Posterior vena cava (tissue), 2 donors: ENCODE measurements at places on chromosomes 5 and 9. TPM values are rescaled to one million over a fixed set of nuclear protein-coding genes. Genes with fewer than 3 reads are reported as not detected.

GRCh38 chr5:84779186-84779585, 394.5 kb upstream of the EDIL3 start:
- DNase-seq, result no peak

The CD74 gene
- 279 TPM for total RNA-seq

The ENTPD8 gene
- not detected for total RNA-seq

The STKLD1 gene
- total RNA-seq, result 1.2 TPM

The SURF6 gene
- total RNA-seq, result 12.0 TPM
